HFF-Myc (cell line): ENCODE measurements at places on chromosomes 2 and 18.

GRCh38 chr18:73093687-73094250, 226.0 kb upstream of the NETO1 start:
- no peak for DNase-seq

GRCh38 chr18:49999128-49999527, 185.8 kb upstream of the ACAA2 start:
- no peak for DNase-seq

- DNase-seq: no peak
Measured at GRCh38 chr2:204370172-204370718, 175.0 kb upstream of the PARD3B start.

GRCh38 chr18:37470986-37471385, 94.6 kb downstream of the CELF4 start:
- no peak for DNase-seq

DNA sequence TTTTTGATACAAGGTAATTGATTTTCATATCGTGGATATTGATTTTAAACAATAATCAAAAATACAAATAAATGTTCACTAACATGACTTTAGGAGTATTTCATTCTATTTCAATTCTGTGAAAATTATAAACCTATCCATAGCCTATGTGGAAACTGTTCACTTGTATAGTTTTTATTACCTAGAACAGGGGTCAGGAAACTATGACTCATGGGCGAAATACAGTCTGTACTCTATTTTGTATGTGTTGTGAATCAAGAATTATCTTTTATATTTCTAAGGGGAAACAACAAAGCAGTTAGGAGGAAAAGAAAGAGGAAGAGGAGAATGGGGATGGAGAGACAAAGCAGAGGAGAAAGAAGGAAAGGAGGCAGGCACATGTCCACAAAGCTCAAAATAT, 181.7 kb upstream of the VRK2 start:
- no peak for DNase-seq

- DNase-seq: no peak
Measured at GRCh38 chr2:217793566-217794132, 209.1 kb downstream of the TNS1 start.

GRCh38 chr2:144404586-144405314, 115.2 kb downstream of the ZEB2 start:
- DNase-seq: no peak

DNA sequence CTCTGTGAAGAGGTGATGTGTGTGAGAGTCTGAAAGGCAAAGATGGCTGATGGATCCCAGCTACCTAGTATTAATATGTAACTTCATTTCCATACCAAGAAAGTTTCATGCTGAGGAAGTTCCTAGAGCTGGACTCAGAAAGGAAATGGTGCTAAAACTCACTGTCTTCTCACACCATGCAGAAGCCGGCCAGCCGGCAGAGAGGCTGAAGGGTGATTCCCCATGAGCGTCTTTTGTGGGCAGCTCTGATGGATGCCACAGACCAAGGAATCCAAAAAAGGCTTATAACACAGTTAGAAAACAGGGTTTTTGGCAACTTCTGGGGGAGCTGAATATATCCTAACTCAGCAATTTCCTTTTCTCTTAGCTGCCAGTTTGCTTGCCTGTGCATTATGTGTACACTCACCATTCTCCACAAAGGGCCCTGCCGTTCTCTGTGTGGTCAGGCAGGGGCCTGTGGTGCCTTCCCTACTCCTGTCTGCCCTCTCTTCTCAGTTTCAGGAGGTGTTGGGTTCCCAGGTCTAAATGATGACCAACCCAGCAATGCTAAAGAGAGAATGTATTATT, 289.4 kb downstream of the MTX2 start:
- no peak for DNase-seq
